Colonic mucosa (tissue), 4 donors: ENCODE measurements at places on chromosomes 7 and 10. TPM values are rescaled to one million over a fixed set of nuclear protein-coding genes. Genes with fewer than 3 reads are reported as not detected.

GRCh38 chr7:19107356-19108146 lies 9.9 kb downstream of the TWIST1 start:
- peak; percentile 25 for DNase-seq

DNA sequence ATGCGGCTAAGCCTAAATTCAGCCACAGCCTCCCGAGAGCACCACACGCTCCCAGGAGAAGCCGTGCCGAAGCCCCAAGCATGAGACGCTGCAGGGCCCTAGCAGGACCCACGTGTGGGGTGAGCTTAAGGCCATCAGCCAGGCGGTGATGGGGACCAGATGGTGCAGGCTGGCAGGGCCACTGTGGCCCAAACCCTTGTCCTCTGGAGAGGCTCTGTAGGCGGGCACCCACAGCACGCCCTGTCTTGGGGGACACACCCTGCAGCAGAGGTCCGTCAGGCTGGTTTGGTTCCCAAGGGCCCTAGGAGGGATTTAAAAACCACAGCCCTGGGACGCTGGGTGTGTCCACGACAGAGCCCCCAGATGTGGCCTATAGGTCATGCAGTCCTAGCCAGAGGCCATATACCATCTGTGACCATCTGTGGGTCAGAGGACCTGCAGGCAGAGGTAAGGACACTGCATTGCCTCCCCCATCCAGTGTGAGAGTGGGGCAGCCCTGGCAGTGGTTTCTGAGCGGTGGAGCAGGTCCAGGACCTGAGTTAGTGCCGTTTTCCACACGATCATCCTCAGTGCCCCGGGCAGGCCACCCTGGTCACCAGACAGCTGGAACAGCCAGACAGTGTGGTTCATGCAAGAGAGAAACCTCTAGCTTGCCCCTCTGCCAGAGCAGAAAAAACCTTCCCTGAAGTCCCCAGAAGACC lies 39.6 kb upstream of the INPP5A start:
- DNase-seq: no peak

DNA sequence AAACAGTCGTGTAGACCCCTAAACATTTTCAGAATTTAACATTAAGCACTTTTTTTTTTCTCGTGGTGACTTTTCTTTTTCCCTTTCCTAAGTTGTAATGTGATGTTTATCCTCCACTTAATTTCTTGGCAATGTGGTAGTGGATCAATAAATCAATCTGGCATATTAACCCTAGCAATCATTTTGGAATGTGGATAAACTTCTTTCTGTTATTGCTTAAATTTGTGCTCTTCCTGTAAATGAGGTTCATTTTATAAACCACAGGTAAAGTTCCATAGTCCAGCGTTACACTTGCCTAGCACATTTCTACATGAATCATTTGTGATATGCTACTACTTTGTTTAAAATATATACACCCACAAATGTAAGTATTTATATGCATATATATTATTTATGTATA lies 247.4 kb upstream of the ETV1 start:
- no peak for DNase-seq

DNA sequence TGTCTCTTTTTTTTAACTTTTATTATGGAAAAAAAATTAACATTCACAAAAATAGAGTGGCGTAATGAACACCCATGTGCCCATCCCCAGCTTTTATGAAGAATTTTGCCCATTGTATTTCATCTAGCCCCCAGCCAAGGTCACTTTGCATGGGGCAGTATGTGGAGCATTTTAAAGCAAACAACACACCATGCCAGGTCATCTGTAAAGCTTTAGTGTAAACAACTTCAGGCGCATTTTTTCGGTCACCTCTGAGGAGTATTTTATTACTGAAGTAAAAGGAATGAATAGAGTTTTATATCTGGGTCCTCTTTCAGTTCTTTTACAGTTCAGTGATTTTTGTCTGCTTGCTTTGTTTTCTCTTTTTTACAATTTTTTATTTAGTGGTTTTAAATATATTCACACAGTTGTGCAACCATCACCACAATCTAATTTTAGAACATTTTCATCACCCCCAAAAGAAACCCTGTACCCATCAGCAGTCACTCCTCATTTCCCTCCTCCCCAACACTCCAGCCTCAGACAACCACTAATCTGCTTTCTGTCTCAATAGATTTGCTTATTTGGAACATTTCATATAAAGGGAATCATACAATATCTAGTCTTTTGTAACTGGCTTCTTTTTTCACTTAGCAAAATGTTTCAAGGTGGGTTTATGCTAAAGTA lies 87.9 kb downstream of the SLC37A3 start:
- DNase-seq: no peak

GRCh38 chr10:132886211-132887099 lies 55.9 kb downstream of the CFAP46 start:
- no peak for DNase-seq

DNA sequence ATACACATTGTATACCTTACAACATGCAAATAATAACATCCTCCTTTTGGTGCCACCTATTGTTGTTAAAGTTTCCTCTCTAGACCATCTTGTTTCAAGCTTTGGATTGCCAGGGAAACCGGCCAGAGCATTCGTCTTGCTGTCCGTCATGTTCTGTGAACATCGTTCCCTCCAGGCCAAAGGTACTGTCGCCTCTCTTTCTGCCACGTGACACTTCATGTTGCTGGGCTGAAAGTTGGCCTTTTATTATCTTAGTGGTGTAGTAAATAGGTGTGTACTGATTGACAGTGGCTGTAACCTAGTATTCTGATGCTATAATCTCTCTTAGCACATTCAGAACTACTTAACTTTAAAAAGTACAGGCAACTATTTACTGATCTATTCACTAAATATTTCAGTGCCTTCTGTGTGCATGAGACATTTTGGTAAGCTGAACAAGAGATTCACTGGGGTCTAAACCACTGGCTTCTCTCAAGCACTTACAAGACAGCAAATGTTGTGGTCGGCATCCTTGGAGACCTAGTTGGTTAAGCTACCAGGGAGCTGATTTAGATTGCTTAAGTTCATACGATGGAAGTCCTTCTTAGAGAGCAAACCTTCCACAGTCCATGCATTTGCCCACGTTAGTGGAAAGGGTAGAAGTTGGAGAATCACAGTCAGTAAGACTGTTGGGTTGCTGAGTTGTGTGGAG lies 52.4 kb downstream of the SHH start:
- DNase-seq: peak; percentile 45

GRCh38 chr7:143258831-143259230 lies 4.4 kb upstream of the GSTK1 start:
- no peak for DNase-seq

DNA sequence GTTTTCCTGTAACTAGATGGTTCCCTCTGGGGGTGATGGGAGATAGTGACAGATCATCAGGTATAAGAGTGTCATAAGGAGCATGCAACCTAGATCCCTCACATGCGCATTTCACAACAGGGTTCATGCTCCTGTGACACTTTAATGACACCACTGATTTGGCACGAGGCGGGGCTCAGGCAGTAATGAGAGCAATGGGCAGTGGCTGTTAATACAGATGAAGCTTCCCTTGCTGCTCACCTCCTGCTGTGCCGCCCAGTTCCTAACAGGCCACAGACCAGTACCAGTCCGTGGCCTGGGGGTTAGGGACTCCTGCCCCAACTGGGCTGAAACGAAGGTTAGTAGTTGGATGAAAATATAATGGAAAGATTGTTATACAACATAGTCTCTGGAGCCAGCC lies 201.6 kb upstream of the LRRN3 start:
- DNase-seq: no peak

PDCD11 gene
- 14.9 TPM for total RNA-seq

PAPOLB gene
- not detected for total RNA-seq

PNLIP gene
- total RNA-seq: not detected
